ENCODE measurements at places on chromosomes 13 and 19.

- DNase-seq = no peak
These were observed 1.9 kb downstream of the TBC1D17 start for GRCh38 chr19:49879243-49879963.

- DNase-seq = no peak
These were observed 4.2 kb upstream of the ISYNA1 start for GRCh38 chr19:18441804-18442788.

- DNase-seq = no peak
These were observed 7.2 kb upstream of the CCDC97 start for GRCh38 chr19:41302624-41303351.

GRCh38 chr13:103762523-103762922 is 696.3 kb upstream of the SLC10A2 start:
- no peak for DNase-seq

DNA sequence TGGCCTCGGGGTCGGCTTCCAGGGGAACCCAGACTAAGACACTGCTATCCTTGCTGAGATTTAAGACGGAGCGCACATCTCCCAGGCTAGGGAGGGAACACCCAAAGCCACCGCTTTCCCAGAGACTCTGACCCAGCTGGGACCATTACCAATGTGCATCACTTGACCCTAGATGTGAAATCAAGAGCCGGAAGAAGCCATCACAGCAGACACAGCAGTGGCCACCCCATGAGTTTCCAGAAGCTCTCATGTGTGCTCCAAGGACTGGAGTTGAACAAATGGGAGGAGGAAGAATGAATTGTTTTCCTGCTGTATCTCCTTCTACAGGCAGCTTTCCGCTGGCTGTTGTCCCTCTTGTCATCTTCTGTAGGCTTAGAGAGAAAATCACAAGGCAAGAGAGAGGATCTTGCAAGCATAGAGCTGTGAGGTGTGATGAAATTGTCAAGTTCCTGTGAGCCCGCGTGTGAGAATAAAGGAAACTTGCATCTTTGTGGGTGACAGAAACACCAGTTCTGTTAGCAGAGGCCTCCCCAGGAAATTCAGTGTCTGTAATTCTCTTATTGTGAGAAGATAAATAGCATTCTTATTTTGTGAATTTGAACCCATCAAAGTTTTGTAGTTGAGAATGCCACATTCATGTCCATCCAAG is 711.8 kb downstream of the UQCRFS1 start:
- no peak for DNase-seq

- DNase-seq = peak; percentile 30
These were observed 2.9 kb upstream of the GPR18 start for GRCh38 chr13:99261059-99261458.

DNA sequence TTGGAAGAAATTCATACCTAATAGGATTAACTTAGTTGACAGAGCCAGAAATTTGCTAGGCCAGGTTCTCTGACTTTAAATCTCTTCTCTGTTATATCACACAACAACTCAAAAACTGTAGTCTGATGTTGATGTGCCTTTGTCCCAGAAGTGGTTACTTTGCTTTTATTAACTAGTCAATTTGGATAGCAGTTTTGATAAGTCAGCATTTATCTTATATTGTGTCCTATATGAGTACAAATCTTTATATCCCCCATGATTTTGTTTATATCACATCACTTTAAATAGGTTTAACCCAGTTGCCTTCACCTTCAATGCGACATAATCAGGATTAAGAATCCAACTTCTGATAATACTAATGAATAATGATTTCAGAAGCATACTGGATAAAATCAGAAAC is 459.3 kb downstream of the GPC6 start:
- no peak for DNase-seq

- no peak for DNase-seq
These were observed 205.5 kb downstream of the NALCN start for GRCh38 chr13:101210774-101211173.

- DNase-seq = peak; percentile 33
These were observed 1.8 kb downstream of the MBD3 start for GRCh38 chr19:1590641-1591397.

DNA sequence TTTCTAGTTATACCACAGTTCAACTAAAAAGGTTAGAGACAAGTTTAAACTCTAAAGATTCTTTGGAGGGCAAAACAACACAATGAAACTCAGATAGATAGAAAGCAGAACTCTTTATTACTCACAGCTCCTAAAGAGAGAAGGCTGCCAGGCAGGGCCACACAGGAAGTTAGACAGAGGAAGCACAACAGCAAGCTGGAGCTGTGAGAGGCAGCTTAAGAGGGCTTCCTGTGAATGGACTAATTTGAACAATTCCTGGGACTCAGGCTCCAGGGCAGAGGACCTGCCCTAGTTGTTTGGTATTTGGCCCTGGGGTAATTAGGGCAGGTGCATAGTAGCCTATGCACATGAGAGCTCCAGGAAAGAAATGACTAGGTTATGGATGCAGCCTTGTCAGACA is 803.6 kb downstream of the DIAPH3 start:
- DNase-seq = peak; percentile 54

DNA sequence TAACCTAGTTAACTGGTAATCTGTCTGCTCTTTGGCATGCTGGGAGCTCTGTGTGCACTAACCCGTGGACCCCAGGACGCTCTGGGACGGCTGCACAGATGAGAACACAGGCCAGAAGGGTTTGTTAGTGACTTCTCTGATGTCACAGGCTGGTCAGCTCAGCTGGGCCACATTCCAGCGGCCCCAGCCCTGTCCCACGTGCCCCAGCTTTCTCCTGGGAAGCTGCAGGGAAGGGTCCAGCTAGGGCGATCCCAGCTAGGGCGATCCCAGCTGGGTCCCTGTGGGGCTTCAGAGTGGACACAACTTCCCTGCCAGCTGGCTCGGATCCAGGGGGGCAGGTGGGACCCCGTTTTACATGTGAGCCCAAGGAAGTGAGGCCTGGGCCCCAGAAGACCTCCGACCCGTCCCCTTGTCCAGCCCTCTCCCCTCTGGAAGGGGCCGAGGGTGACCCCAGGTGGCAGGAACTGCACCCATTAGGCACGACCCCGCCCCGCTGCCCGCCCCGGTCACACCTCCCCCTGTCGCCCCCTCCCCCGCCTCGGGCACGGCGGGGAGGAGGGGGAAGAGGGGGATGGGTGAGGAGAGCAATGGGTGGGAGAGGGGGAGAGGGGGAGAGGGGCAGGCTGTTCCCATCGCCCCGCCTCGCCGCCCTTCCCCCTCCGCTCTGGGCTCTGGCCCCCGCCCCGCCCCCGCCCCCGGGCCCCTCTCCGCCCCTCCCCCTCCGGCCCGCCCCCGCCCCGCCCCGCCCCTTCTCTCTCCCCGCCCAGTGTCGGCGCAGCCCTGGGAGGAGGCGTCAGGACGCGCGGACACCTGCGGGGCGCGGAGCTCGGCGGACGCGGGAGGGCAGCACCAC is 75.2 kb upstream of the MCF2L start:
- peak; percentile 98 for DNase-seq

- peak; percentile 42 for DNase-seq
These were observed 3.5 kb downstream of the KLK1 start for GRCh38 chr19:50820086-50820485.

DNA sequence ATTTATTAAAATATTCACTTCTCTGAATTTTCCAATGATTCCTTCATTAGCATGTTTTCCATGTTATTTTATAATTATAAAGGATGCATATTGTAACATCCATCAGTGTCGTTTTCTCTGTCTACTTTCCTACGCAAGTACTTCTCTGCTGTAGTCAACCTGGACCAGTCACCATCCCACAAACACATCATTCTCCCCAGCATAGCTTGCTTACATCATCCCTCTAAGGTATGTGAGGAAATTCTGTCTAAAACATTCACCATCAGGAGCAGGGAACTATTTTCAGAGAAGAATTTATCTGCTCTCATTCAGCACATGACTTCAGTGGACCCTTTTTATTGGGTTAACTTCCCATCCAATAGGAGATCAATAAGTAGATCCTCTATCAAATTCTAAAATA is 806.1 kb upstream of the ARGLU1 start:
- peak; percentile 36 for DNase-seq

DNA sequence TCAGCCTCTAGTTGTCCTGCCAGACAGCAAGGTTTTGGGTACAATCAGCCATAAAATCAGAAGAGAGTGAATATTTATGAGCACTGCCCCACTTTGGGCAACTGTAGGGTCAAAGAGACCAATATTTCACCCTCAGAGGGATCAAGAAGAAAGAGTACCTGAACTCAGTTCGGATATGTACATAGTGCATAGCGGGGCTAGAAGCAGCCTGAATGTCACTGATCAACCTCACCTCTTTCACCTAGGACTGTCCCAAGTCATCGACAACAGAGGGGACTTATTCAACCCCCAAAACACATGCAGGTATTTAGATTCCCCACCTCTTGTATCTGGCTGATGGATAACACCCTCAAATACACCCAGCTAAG is 446.9 kb downstream of the COG6 start:
- DNase-seq = no peak

DNA sequence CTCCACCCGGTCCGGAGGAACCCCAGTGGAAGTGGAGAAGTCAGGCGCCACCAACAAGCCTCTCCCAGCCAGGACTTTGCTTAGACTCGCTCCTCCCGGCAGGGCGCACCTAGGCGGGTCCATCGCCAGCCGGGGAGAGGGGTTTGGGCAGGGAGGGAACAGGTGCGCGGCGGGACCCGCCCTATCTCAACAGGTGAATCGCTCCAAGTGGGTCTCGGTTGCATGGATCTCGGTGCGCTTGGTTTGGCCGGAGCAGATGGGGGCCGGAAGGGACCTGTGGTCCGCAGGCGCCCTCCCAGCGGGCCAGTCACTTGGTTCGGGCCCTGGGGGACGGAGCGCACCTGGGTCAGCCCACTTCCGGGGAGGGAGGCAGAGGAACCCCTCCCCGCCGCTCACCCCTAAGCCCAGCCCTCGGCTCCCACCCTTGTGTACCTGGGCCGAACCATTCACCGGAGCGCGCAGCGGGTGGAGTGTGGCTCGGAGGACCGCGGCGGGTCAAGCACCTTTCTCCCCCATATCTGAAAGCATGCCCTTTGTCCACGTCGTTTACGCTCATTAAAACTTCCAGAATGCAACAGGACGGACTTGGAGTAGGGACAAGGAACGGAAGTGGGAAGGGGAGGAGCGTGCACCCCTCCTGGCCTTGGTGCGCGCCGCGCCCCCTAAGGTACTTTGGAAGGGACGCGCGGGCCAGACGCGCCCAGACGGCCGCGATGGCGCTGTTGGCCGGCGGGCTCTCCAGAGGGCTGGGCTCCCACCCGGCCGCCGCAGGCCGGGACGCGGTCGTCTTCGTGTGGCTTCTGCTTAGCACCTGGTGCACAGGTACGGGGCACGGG is at the start of gene LSR:
Gene LSR, plus strand, starts transcription at position 693 of the 836 bp plus-strand sequence. Its CDS starts 21 bp downstream, at position 714.
- DNase-seq = peak; percentile 99

DNA sequence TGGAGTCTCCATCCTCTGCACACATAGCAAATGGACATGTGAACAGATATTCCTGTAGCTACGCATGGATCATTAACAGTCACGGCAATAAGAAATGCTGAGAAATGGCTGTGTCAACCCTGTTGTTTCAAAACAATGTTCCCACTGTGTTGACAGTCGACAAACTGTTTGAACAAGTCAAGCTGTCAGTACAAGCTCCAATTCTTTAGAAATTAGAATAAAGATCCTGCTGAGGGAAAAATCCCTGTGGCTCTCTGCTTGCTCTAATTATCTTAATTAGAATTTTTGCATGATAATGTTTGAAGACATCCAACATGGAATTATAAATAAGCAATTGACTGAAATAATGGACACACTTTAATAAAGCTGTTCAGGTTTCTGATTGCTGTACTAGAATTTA is 37.9 kb upstream of the CPB2 start:
- peak; percentile 88 for DNase-seq

GRCh38 chr19:29643361-29643935 is 21.8 kb upstream of the PLEKHF1 start:
- DNase-seq = no peak

GRCh38 chr13:27270594-27271520 is at the start of gene RASL11A:
RASL11A (plus strand) TSS chr13:27270830; CDS start chr13:27270945, 115 bp downstream.
- DNase-seq = peak; percentile 71

DNA sequence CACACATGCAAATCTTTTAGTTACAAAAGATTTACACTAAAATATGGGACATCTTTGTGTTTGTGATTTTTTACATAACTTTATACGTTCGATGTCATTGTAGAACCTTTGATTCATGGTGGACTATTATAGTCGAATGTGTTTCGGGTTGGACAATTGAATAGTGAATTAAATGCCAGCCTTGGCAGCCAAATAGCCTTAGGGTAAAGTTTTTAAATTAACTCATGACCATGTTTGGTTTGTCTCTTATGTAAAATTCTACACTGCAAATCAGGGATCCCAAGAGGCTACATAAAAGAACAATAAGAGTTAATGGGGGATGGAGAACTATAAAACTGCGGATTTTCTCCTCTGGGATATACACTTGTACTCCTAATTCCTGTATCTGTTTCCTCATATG is 1735.6 kb upstream of the SPRY2 start:
- peak; percentile 93 for DNase-seq

GRCh38 chr19:3073931-3074595 is 11.8 kb upstream of the TLE5 start:
- peak; percentile 59 for DNase-seq

GRCh38 chr13:34675626-34676025 is 266.4 kb upstream of the NBEA start:
- no peak for DNase-seq

GRCh38 chr13:74485757-74486156 is 351.6 kb upstream of the KLF12 start:
- no peak for DNase-seq

- DNase-seq = no peak
These were observed 94.6 kb downstream of the CCNA1 start for GRCh38 chr13:36526897-36527296.

DNA sequence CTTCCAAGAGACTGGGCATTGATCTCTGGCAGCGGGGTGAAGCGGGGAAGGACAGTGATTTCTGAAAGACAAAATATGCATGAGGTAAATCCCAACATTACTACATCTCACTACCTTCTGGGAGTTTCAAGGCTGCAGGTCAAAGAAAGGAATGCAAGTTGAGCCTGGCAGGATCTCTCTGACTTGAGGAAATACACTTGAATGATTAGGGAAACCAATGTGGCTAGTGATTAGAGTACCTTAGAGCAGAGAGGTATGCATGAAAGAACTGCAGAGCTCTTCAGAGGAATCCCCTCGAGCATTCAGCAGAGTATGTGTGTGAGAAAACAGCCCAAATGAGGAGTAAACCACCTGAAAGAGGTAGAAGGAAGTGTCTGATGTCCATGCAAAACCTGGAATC is 2874.1 kb upstream of the PCDH20 start:
- no peak for DNase-seq

GRCh38 chr13:109113427-109113826 is 484.0 kb downstream of the MYO16 start:
- no peak for DNase-seq

GRCh38 chr19:19338082-19338481 is 17.5 kb downstream of the MAU2 start:
- no peak for DNase-seq

- no peak for DNase-seq
These were observed 21.9 kb downstream of the CILP2 start for GRCh38 chr19:19559931-19560330.
